Stimulated activated CD4-positive, alpha-beta T cell treated with anti-CD3 and anti-CD28 coated beads, Interleukin-1b, Interleukin-23, amount 100 ng/mL, for 4 hours (primary cell): ENCODE measurements at places on chromosomes 7 and 10.

GRCh38 chr7:2350861-2351260 is 3.8 kb upstream of the EIF3B start:
- DNase-seq = no peak

- no peak for DNase-seq
Measured at GRCh38 chr10:132570265-132570664, 32.7 kb downstream of the INPP5A start.

DNA sequence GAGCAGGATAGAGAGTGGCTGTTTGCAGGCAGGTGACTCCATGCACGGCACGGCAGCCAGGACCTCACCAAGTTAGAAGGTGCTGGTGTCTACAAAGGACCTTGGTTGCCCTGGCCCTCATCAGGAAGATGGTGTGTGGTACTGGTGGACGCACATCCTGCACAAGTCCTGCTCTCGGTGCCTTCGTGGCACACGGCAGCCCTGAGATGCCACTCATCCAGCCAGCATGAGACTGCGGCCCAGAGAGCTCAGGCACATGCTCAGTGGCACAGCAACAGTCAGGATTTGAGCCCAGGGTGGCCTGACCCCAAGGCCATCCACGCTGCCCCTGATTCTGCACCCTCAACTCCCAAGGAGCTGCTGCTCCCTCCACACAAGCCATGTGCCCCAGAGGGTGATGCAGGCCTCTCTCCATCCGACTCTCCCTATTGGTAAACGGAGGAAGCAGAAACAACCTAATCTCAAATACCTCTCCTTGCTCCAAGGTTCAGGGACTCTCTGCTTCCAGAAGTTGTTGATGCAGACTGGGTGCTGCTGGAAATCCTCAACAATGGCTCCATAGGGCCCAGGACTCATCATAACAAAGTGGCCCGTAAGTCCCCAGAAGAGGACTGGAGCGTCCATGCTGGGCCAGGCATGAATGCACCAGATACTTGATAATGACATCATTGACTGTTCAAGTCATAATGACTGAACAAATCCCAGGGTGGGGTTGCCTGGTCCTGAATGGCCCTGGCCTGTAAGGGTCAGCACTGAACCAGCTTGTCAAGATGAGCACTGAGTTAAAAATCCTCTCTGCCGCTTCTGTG is 93.6 kb downstream of the ARHGAP22 start:
- no peak for DNase-seq

GRCh38 chr7:73865738-73866445 is 4.9 kb downstream of the TMEM270 start:
- no peak for DNase-seq

DNA sequence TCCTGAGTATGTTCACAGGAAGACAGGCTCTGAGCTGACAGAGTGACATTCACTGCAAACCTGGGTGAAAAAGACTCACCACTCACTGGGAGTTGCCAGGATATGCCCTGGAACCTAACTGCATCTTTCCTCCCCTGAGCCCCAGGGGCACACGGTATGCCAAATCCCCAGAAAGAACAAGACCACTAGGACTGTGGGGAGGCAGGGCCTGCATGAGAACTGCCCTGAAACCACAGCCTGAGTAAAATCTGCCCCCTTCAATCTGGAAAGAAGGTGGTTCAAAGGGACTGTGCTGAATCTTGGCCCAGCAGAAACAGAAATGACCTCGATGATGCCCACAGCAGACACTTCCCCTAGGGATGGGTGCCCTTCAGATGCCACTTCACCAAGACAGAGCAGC is 6.5 kb downstream of the FAM53B start:
- DNase-seq = no peak

GRCh38 chr10:119705434-119705831 is 20.4 kb upstream of the INPP5F start:
- no peak for DNase-seq
